CD8-positive, alpha-beta memory T cell (primary cell): ENCODE measurements at places on chromosomes 16 and 17.

- no peak for DNase-seq
Measured at GRCh38 chr16:76970087-76970744, 220.8 kb upstream of the MON1B start.

DNA sequence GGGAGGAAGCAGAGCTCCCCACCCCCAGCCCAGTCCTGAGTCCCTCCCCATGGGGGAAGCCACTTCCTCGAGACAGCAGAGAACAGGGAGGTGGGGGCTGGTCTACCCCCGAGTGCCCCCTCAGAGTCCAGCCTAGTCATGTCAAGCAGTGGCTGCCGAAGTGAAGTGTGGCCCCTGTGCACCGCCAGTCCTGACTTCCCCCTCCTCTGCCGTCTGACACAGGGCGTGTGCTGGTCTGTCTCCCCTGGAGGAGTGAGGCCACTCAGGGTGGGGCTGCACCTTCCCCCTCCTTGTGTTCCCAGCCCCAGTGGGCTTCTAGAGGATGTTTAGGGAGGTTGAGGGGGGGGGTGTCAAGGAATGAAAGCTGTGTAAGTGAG is 46.9 kb downstream of the MRC2 start:
- DNase-seq = no peak

DNA sequence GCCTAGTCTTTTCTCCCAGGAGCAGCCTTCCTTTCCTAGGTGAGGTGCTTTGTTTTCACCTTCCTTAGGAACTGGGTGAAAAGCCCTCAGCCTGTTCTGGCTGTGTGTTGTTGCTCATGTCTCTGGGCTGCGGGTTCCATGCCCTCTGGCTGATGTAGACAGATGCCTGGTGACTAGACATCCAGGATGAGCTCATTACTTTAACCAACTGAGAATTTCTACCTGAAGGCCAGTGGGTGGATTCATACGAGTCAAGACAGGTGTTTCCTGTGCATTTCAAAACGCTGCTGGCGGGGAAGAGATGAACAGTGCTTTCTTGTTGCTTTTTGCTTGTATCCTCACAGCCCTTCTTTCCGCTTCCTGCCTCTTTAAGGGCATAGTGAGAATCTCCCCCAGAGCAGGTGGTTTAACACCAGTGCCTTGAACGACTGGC is 22.3 kb downstream of the SAP30BP start:
- DNase-seq = peak; percentile 52

- no peak for DNase-seq
Measured at GRCh38 chr16:89168381-89169189, 3.0 kb upstream of the CDH15 start.

- DNase-seq = no peak
Measured at GRCh38 chr17:73863761-73864535, 219.7 kb upstream of the SDK2 start.

- no peak for DNase-seq
Measured at GRCh38 chr16:23432176-23433128, 20.5 kb downstream of the COG7 start.

- DNase-seq = no peak
Measured at GRCh38 chr17:14359163-14360020, 58.5 kb downstream of the HS3ST3B1 start.

DNA sequence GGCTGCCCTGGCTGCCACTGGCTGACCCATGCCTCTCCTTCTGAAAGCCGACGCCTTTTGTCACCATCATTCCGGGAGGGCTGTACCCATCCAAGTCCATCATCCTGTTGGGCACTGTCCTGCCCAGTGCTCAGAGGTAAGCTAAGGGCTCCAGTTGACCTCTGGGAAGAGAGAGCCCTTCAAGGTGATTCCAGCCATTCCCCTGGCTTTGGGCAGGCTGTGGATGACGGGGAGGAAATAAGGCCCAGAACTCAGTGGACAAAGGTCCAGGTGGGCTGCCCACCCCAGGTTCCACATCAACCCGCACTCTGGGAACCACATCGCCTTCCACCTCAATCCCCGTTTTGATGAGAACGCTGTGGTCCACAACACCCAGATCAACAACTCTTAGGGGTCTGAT is 45.8 kb downstream of the NOS2 start:
- DNase-seq = no peak

GRCh38 chr17:50354198-50354597 is 8.3 kb downstream of the XYLT2 start:
- no peak for DNase-seq

DNA sequence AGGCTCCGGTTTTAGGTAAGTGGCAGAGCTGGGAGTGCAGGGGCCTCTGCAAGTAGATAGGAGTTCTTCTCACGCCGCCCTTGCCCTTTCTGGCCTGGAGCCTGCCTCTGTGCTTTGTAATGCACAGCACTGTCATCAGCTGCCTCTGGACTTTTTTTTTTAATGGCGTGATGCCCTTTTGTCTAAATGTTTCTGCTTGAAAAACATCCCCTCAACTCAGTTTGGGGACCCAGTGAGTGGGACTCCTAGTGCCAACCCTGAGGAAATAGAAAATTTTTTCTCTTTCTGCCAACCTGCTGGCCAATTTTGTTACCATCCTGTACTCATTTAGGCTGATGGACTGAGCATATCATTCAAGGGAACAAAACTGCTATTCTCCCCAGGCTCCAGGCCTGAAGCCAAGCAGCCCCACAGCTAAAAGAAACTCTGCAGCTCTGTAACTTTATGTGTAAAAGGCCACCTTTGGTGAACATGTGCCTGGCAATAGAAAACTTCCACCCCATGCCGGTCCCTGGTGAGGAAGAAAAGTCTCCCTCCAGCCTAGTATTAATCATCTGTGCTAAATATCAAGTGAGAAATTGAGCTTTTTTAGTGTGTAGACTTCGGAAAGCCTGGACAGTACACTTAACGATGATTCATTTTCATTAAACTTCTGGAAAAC is 22.5 kb downstream of the SLC6A2 start:
- DNase-seq = no peak

GRCh38 chr17:57444682-57445450 is 188.5 kb downstream of the MSI2 start:
- no peak for DNase-seq

GRCh38 chr17:80153004-80153403 is 6.1 kb upstream of the EIF4A3 start:
- no peak for DNase-seq

GRCh38 chr16:89325861-89326471 is 108.5 kb downstream of the ZNF778 start:
- DNase-seq = no peak

GRCh38 chr17:50768346-50768761 is 1.0 kb upstream of the ANKRD40CL start:
- DNase-seq = no peak

- DNase-seq = no peak
Measured at GRCh38 chr17:31413874-31414549, 22.5 kb downstream of the RAB11FIP4 start.

GRCh38 chr17:33263396-33263795 is 29.7 kb downstream of the ASIC2 start:
- no peak for DNase-seq

DNA sequence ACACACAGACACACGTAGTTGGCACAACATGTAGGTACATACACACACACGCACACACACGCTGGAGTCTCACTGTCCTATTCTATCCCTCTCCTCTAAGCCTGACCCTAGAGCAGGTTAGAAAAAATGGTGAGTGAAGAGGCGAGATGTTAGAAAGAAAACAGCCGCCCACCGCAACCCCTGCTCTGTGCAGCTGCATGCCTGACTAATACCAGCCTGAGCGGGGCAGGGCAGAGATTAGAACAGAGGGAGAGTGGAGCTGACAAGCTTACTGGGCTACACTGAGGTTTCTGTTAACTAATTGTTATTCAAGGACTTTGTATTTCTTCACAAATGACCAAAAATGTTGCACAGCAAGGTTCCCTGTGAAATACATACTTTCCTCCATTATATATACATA is 59.8 kb downstream of the AMFR start:
- DNase-seq = no peak

- no peak for DNase-seq
Measured at GRCh38 chr17:48542698-48543106, 2.2 kb downstream of the HOXB2 start.

DNA sequence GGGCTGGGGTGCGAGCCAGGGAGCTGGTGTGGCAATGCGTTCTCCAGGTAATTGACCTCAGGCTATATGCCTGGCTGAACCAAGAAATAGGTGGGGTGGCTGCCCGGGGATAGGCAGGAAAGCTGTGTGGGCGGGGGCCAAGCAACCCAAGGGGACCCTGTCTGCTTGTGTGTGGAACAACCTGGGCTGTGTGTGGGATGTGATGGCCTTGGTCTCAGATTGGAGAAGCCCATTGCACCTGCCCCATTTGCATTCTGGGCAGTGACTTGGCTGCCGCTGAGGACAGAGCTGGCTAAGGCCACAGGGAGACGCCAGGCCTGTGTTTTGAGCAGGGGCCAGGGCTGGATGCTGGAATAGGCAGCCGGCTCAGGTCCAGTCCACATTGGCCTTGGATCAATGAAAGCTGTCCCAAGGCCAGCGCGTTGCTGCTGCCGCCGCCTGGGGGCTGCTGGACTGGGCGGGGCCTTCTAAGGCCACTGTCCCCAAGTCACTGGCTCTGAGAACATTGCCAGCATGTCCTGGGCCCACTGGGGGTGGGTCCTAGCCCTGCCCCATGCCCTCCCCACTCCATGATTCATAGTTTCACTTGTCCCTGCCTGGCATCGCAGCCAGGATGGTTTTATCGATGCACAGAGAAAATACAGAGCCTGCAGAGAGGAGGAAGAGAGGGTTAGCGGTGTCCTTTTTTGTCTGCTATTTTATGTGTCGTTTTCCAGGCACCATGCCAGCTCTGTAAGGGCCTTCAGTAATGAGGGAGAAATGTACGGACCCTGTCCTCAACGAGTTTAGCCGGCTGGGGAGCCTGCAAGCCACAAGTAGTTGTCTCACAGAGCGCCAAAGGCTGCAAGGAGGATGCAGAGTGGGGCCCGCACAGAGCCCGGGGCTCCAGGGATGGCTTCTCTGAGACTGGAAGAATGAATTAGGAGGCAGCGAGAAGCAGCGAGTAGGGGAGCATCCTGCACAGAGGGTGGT is 43.9 kb downstream of the NKD1 start:
- no peak for DNase-seq

GRCh38 chr16:87344165-87344930 is 27.2 kb upstream of the C16orf95 start:
- DNase-seq = no peak

- DNase-seq = no peak
Measured at GRCh38 chr16:86864586-86864985, 286.2 kb downstream of the FOXL1 start.

DNA sequence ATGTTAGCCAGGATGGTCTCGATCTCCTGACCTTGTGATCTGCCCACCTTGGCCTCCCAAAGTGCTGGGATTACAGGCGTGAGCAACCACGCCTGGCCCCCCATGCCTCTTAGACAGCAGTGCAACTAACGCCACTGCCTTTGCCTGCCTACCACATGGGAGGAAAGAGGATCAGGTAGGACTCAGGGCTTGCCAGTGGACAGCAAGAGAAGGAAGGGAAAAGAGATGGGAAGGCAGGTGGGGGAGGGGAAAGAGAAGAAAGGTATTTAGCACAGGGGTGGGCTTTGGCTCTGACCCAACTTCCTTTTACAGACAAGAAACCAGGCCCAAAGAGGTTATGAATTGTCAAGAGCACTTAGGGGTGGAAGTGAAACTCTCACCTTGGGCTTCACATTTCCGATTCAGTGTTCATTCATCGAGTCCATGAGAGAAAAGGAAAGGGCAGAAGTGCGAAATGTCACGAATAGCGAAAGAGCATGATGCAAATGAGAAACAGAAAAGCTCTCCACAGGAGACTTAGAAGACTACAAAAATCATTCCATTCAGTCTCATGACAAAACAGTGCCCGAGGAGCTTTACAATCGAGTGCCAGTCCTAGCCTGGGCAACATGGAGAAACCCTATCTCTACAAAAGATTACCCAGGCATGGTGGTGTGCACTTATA is 36.4 kb downstream of the CDK5R1 start:
- DNase-seq = no peak

- no peak for DNase-seq
Measured at GRCh38 chr16:55308973-55309372, 15.0 kb upstream of the IRX6 start.
